ENCODE measurements at places on chromosomes 16 and 17.

- no peak for DNase-seq
These were observed 5.1 kb downstream of the GGA2 start for GRCh38 chr16:23505180-23505665.

GRCh38 chr16:86537486-86537885, 17.5 kb downstream of the MTHFSD start:
- no peak for DNase-seq

DNA sequence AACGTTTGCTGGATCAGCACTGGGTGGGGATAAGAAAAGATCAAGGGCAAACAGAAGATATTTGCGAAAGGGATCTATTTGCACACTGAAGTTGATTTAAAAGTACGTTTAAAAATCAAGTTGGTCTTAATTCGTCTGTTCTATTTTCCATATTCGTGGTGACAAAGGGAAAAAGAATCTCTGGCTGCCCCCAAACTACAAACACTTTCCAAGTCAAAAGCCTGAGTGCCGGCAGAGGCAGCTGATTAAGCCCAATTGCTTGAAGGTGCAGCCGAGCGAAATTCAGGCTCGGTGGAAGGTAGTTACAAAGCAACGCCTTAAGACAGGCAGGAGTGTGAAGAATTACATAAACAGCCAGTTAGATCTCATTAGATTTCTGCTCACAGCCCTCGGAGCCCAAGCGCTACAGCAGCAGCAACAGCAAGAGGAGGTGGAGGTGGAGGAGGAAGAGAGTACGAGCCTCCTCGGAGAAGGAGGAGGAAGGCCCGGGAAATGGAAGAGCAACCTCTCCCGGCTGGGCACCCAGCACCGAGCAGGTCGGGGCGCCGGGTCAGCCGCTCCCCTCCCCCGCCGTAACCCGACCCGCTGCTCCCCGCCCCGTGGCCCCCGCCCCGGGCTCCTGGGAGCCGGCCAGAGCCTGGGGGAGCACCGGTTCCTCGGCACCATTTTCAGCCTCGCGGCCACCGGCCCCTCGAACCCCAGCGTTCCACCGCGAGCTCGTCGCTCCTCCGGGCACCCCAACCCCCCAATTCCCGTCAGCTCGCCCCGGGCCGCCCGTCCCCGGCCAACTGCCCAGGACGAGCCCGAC, 890 bp downstream of the TOB1 start:
- DNase-seq = peak; percentile 26

DNA sequence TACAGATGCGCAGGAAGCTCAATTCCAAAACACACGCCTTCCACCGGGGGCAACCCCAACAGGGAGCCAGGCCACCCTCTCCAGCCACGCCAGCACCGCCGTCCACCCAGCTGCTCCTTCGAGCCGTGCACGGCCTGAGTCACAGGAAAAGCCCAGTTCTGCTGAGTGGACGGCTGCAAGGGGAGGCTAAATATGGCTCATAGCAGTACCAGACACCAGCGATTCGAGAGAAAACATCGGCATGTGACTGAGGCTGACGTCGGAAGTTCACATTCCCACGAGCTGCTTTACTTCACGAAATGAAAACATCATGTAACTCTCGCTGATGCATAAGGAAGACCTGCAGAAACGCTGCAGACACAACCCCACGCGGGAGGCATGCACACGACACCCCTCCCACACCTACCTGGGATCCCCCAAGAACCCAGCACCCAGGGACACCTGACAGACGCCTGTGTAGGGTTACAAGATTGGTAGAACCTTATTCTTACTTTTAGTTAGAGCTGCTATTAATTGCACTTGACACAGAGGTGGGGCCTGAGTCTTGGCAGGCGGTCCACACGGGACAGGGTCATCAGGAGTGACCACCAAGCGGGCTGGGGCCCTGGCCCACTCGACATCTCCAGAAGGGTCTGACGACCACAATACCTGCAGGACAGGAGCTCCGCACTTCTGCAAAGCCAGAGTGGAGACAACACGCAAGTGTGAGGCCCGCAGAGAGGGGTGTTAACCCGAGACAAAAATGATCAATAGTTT, 116.8 kb downstream of the ANKRD11 start:
- no peak for DNase-seq

- no peak for DNase-seq
These were observed 183.2 kb upstream of the GSE1 start for GRCh38 chr16:85429776-85430522.

DNA sequence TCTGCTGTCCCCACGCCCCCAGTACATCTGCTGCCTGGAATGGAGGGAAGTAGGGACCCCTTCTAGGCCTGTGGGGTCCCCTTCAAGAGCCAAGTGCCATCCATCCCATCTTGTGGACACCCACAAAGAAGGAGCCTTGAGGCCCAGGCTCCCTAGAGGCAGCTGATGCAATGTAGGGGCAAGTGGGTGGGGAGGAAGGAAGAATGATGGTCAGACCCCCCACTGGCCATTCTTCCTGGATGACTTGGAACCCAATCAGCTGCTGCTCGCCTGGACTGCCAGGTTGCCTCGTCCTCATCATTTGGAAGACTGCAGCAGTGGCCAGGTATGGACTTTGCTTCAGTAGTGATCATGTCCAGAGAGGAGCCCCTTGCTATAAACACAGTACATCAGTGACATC, 48.9 kb downstream of the SMPD3 start:
- DNase-seq = no peak

GRCh38 chr17:45123930-45124796, 8.2 kb downstream of the PLCD3 start:
- no peak for DNase-seq

GRCh38 chr16:11170696-11171447, 85.1 kb downstream of the SOCS1 start:
- DNase-seq = no peak

DNA sequence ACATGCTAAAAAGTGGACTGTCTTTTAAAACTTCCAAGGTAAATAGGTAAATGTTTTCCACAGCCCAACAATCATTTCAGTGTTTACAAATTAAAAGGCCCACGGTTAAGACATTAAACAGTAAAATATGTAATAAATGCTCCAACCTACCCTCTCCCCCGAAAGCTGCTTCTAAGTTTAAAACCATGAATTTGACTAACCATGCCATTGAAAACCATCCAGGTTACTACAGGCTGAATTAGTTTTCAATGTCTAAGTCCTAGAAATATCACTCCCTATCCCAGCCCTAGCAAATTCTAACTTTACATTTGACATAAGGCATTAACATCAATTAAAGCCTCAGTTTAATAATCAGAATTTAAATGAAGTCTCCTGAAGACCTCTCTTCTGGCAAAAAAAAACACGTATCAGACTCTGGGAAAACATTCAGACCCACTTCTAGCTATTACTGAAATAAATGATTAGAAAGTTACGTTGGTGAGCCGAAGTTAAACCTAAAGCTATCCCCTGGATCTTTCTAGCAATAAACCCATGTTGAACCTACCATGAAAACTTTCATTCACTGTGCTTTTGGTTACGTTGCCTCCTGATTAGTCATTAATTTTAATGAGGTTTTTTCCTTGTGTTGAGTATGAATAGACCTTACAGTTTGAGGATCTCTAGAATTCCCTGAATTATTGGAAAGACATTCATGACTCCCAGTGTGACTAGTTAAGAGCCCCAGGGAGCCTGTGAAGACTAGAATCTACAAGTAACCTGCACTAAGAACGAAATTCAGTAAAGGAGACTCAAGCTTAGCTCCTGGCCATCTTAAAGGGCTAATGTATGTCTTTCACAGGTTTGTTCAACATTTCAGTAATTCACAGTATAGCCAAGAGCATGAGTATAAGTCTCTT, 1.7 kb upstream of the POLG2 start:
- no peak for DNase-seq

- no peak for DNase-seq
These were observed 270.6 kb downstream of the FTO start for GRCh38 chr16:53974484-53975080.

- DNase-seq = no peak
These were observed 313.0 kb downstream of the SEC14L1 start for GRCh38 chr17:77453613-77454241.

DNA sequence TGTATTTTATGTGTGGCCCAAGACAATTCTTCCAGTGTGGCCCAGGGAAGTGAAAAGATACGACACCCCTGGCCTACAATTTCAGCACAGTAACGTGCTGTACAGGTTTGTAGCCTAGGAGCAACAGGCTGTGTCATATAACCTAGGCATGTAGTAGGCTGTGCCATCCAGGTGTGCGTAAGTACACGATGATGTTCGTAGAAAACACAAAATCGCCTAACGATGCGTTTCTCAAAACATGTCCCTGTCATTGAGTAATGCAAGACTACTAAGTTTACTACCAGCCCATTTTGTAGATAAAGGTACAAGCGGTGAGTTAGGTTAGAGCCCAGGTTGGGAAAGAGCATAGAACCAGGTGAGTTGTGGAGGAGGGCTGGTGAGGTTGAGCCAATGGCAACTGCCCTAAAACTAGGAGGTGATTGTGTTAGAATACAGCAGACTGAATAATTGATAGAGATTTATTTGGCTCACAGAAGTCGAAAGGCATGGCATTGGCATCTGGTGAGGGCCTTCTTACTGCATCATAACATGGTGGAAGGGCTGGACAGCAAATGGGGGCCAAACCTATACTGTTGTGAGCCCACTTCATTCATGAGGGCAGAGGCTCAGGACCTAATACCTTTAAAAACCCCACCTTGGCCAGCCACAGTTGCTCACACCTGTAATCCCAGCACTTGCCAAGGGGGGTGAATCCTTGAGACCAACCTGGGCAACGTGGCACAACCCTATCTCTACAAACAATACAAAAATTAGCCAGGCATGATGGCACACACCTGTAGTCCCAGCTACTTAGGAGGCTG, 4.2 kb downstream of the EIF1 start:
- DNase-seq = no peak
